Activated CD4-positive, CD25-positive, alpha-beta regulatory T cell (primary cell): ENCODE measurements at places on chromosomes 16 and 17.

DNA sequence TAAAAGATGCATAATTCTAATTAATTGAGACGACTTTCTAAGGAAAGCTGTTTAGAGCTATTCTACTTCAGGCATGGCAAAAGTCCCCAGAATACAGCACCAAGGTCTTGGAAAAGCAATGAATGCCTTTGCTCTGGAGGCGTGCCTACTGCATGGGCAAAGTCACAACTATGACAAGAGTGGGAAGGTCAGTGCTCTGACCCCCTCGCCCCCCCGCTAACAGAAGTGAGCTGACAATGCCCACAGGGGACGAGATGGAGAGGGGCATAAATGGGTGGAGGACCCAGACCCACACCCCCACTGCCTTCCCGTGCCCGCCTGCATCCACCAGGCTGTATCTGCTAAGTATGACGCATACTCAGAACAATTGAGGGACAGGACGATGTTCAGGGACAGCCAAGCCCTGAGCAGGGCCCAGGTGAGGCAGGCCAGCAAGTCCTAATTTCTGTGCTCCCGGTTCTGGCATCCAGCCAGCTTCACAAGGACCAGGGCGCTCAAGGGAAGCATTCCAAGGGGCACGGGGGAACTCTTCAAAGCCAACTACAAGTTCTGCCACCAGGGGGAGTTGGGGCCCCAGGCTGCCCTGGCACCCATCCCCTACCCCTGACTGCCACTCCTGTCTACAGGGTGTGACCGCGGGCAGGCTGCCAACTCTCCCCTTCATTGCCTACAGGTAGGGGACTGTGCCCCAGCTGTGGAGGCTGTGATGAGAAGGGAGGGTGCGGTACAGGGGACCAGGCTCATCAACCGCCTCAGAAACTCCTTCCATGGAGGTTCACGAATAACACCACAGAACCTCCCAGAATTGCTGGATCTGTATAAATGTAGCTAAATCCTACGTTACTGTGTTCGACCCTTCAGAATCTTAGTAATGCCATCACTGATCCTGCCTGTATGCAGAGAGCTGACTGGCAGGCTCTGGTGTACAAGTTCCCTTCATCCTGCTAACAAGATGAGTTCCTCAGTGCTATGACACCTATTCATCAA is 20.8 kb downstream of the NPRL3 start:
- DNase-seq = peak; percentile 36

DNA sequence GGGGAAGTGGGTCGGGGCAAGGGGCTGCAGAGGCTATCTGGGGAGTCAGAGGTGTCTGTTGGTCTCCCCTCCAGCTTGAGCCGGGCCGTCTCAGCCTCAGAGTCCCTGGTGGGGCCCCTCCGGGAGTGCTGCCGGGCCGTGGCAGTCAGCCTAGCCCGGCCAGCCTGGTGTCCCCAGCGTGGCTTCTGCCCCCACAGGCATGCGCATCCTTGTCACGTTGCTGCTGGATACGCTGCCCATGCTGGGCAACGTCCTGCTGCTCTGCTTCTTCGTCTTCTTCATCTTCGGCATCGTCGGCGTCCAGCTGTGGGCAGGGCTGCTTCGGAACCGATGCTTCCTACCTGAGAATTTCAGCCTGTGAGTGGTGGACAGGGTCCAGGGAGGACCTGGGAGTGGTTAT is 11.2 kb downstream of the CACNA1G start:
- DNase-seq = no peak

GRCh38 chr16:23348579-23349469 is 46.7 kb downstream of the SCNN1B start:
- no peak for DNase-seq

GRCh38 chr16:4679156-4679849 is 14.1 kb upstream of the NUDT16L1 start:
- DNase-seq = no peak

- no peak for DNase-seq
These were observed 28.6 kb upstream of the SSTR5 start for GRCh38 chr16:1043881-1044451.

DNA sequence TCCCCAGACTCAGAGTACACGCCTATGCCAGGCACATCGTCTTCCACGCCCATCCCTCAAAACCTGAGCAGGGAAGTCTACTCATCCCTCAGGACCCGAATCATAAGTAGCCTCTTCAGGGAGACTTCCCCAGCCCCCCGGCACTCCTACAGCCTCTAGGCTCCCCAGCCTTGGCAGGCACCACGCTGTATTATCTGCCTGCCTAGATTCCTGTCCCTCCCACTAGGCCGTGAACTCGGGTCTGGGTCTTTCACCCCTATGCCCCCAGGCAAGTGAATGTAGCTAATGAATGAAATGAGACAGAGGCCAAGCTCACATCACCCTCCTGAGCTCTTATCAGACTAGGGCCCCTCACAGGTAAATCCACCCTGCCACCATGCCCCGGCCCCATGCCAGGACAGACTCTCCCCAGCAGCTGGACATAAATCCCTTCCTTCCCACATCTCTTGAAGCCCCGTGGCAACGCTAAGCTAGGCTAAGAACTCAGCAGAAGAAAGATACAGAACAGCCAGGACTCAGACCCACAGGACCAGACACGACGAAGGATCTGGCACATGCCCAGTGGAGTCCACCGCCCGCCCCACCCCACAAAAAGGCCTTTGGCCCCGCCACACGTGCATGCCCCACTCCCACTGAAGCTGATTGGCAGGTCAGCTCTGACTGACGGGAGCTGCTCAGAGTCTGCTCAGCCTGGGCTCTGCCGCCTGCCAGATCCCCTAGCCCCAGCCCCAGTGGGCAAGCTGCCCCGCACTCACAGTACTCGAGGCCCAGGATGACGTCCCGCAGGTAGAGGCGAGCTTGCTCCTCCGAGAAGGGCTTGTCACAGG is 13.0 kb downstream of the CAMKK1 start:
- no peak for DNase-seq

- DNase-seq = no peak
These were observed 109.9 kb downstream of the RBFOX3 start for GRCh38 chr17:79500745-79501618.

GRCh38 chr17:34153991-34154390 is 101.1 kb upstream of the CCL2 start:
- no peak for DNase-seq

DNA sequence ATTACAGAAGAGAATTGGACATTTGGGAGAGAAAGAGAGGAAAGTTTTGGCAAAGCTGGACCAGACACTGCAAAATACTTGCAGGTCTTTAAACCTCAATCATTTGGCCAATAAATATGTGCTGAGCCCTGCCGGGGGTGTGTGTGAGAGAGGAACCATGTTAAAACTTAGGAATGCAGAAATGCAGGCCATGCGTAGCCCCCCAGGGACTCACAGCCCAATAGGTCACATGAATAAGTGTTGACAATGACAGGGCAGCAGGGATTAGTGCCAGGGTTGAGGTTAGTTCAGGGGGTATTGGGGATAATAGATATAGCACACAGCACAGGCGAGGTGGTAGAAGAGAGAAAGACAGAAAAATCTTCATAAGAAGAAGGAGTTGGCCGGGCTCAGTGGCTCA is 113.3 kb upstream of the ADAMTS18 start:
- no peak for DNase-seq

DNA sequence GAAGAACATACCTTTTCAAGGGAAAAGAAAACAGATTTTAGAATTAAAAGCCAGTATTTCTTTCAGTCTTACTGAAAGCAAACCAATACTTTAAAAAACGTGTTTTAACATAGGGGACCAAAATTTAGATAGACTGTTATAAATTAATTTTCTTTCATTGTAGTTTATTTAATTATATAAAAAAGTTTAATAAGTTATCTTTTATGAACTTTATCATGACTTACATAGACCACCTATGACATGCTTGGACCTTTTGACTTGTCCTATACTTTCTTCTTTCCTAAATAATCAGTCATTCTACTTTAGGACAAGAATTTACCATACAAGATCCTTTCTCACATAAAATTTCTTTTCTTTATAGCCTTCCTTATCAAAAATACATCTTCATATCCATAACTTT is 102.0 kb upstream of the HAS3 start:
- DNase-seq = no peak

GRCh38 chr17:65011047-65011446 is 45.5 kb downstream of the GNA13 start:
- no peak for DNase-seq

DNA sequence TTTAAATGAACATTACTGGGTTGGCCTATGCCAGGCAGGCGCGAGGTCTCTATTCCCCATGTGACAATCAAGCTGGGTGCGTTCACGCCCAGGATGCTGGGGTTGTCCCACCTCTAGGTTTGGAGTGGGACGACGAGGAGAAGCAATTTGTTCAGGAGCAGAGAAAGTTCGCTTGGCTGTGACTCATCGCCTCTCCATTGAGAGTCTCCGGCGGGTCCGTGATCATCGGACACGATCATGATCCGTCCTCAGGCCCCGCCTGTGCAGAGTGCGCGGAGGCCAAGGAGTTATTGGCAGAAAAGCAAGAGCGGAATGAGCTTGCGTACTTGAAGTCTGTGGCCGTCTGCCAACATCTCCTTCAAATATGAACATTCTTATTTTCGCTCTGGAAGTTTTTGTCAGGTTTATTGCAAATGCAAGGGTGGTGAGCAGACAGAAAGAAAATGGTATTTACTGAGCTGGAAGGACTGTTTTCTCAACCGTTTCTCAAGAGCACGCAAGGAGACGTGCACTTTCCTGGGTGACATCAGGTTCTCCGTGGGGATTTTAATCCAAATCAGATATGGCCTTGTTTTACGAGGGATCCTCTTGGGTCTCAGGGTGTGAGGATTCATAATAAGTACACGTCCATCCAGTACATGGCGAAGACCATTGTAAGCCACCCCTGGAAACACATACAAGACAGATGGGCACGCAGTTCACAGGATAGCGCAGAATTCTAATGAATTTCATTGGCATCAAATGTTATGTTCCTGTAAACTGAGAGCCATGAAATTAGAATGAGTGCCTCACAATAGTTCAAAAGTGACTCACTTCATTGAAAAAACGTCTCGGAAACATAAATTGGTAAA is 70.1 kb upstream of the CREBBP start:
- DNase-seq = no peak

GRCh38 chr16:57266531-57267260 is 17.8 kb downstream of the PLLP start:
- no peak for DNase-seq

DNA sequence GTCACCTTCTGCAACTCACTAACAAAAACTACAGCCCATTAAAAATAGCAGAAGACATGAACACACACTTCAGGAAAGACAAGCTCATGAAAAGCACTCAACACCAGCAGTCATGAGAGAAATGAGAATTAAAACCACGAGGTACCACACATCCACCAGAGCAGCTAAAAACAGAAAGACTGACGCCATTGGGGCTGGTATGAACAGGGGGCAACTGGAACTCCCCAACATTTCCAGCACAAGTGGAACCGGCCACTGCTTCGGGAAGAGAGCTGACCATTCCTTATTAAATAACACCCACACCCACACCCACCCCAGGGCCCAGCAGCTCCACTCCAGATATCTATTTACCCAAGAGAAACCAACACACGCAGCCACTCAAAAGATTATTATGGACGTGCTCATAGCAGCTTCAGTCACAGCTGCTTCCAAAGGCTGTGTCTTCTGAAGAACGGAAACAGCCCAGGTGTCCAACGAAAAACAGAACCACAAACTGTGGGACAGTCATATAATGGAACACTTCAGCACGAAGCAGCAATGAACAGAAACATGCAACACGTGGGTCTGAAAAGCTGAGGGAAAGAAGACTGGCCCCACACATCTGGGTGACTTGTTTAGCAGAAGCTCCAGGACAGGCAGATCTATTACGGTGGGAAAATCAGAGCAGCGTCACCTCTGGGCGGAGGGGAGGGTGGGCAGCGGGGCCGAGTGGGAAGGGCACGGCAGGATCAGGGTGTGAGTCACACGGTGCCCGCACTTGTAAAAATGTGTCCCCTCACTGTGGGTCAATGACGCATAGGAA is 41.1 kb downstream of the KLHDC4 start:
- DNase-seq = no peak

GRCh38 chr16:85152414-85153030 is 40.2 kb upstream of the CIBAR2 start:
- no peak for DNase-seq

GRCh38 chr16:57690782-57691471 is 3.7 kb upstream of the DRC7 start:
- DNase-seq = no peak

- no peak for DNase-seq
These were observed 5.7 kb upstream of the CEP131 start for GRCh38 chr17:81228420-81228819.

DNA sequence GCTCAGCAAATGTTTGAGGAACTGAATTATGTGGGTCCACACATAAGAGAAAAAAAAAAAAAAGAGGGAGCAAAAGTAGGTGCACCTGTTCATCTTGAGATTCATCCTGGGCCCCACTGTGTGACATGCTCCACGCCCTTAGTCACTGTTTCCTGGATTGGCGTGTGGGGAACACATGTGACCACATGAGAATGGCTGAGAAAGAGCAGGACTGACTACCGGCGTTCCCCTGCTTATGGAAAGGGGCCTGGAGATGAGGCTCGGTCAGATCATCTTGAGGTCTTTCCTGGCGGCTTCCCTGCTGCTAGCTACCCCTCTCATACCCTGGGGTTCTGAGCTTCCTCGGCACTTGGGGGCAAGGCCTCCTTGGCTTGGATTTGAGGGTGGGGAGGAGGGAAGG is 3.9 kb downstream of the DEXI start:
- no peak for DNase-seq
